ENCODE measurements at places on chromosomes 5 and 9.

GRCh38 chr5:135246923-135247795, 151.9 kb downstream of the MACROH2A1 start:
- no peak for DNase-seq

DNA sequence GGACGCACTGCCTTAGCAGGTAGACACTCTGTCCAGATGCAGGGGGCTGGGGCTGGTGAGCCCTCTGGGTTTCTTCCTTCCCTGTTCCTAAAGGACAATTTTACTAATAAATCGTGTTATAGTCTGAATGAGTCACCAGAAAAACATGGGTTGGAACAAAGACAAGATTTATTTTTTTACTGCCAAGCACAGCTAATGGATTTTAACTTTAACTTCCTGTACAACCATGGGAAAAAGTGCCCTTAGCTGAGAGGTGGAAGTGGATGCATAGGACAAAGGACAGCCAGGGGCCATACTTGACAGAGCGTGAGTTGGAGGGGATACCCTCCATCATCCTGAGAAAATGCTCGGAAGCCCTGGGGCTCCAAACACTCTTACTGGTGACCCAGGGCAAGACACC, 300.7 kb downstream of the MSX2 start:
- DNase-seq: no peak

DNA sequence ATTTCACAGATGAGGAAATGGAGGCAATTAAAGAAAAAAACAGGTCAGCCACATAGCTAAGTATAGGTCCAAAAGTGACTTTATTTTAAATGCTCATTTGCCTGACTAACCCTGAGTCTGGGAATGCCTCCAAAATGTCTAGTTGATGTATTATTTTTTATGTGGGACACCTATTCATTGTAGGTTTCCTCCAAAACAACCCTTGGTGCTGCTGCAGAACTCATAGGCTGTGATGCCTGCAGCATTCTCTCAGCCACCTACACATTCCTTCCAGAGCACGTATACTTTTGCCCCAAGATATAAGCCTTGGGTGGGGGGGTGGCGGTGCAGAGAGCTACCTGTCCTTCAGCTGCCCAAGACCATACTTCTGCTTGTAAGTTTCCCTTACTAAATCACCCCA, 77.4 kb downstream of the MSX2 start:
- DNase-seq: no peak

- DNase-seq: no peak
These were observed 396.2 kb downstream of the KCTD16 start for GRCh38 chr5:144566747-144567420.

- no peak for DNase-seq
These were observed 44.0 kb upstream of the MAP1B start for GRCh38 chr5:72063219-72063819.

- no peak for DNase-seq
These were observed 10.8 kb downstream of the NFIB start for GRCh38 chr9:14303100-14303499.

GRCh38 chr9:134959126-134959970, 41.6 kb upstream of the FCN1 start:
- DNase-seq: no peak

DNA sequence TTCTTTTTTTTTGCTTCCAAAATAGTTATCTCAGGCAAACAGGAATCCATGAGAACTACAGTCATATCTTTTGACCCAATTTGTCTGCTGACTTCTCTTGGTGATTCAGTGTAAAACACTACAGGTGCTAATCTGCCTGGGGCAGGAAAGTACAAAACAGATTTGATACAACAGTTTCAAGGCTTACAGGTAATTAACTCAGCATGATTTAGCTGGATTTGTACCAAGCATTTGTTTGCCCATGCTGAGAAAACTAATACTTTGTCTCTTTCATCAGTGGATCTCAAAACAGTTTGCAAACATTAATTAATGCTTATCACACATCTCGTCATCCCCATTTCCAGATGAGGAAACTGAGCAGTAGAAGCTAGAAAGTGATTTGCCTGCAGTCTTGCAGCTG, 312.5 kb upstream of the SEMA6A start:
- DNase-seq: no peak

GRCh38 chr5:129459777-129460671, at the start of gene ADAMTS19:
TSS of gene ADAMTS19 (plus strand) at chr5:129460298. CDS start at chr5:129460392, 94 bp downstream.
- no peak for DNase-seq

DNA sequence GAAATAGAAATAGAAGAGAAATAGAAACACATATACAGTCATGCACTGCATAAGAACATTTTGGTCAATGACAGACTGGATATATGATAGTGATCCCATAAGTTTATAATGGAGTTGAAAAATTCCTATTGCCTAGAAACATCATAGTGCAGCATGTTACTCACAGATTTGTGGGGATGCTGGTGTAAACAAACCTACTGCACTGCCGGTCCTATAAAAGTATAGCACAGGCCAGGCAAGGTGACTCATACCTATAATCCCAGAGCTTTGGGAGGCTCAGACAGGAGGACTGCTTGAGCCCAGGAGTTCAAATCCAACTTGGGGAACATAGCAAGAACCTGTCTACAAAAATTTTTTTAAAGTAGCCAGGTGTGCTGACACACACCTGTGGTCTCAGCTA, 240.6 kb upstream of the MAP3K1 start:
- DNase-seq: no peak

- no peak for DNase-seq
These were observed 1.4 kb upstream of the SPATA6L start for GRCh38 chr9:4667681-4668080.

GRCh38 chr9:115350548-115350947, 232.6 kb upstream of the TNC start:
- DNase-seq: no peak

- DNase-seq: no peak
These were observed 6.9 kb downstream of the YTHDC2 start for GRCh38 chr5:113520429-113520828.

DNA sequence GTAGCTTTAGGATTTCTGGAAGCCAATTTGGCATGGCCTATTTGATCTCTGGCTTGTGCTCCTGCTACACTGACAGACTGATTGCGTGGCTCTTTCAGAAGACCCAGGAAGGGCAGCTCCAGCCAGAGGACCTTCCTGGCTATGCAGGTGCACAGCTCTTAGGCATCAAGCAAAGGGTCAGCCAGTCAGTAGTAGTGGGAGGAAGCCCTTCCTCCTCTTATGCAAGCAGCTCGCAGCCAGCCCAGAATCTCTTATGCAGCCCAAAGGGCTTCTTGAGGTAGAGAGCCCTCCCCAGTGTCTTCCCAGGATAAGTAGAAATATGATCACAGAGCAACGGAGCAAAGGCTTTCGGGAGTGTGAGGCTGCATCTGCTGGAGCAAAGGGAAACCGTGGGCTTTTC, 43.2 kb downstream of the SLC36A1 start:
- DNase-seq: no peak

- DNase-seq: no peak
These were observed 99.2 kb downstream of the UHRF2 start for GRCh38 chr9:6512085-6512657.

- DNase-seq: no peak
These were observed 34.8 kb upstream of the MELK start for GRCh38 chr9:36537861-36538260.

DNA sequence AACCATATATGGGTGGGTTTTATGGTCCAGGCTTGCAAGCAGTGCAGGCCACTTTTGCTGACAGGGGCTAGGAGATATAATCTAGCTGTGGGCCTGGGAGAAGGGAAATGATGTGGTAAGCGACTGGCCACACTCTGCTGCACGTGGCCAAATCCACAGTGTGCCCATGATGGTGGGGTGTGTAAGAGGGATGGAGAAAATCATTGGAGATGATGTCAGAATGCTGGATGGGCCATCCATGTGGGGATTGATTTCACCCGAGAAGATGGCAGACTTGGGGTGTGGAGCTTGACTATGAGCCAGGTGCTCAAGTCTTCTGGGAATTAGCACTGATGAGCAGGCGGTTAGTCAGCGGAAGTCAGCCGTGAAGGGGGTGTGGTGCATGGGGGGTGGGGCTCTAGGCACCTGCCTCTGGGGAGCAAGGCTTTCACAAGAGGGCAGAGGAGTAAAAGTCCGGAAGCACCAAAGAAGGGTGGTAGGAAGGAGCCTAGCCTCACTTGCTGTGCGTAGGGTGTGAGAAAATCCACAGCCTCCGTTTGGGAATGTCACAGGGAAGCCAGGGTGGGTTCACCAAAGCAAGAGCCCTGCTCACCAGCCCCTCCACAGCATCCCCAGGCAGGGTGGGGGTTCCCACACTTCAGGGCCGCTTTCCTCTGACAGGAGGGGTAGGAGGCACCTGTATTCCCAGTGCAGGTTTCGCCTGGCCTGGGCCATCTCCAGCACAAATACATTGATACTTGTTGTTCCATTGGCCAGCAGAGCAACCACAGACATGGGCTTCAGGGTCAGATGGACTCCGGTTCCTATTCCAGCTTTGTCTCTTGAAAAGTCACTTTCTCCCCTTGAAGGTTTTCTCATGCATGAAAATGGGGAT, 44.5 kb upstream of the ANGPTL2 start:
- DNase-seq: no peak

GRCh38 chr9:70747261-70747718, 332.8 kb upstream of the KLF9 start:
- DNase-seq: no peak

DNA sequence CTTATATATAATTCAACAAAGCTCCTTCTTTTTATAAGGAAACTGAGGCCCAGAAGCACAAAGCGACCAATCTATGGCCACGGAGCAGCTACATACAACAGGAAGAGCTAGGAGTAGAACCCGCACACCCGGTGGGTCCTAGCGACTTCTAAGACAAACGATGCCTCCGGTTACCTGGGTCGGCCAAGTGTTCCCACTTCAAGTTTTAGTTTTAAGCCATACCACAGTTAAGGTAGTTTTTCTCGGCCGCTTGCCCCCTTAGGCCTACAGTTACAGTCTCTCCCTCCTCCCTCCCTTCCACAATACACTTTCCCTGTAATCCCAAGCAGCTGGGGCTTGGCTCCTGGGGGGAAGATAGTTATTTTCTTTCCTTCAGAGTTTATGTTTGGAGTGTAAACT, 533 bp downstream of the SREK1IP1 start:
- no peak for DNase-seq

GRCh38 chr5:181207214-181207959, 2.4 kb upstream of the TRIM7 start:
- peak; percentile 71 for DNase-seq

- DNase-seq: no peak
These were observed 41.5 kb downstream of the DMRT1 start for GRCh38 chr9:883011-883410.

GRCh38 chr5:59506285-59506877, 387.1 kb downstream of the PDE4D start:
- DNase-seq: no peak

DNA sequence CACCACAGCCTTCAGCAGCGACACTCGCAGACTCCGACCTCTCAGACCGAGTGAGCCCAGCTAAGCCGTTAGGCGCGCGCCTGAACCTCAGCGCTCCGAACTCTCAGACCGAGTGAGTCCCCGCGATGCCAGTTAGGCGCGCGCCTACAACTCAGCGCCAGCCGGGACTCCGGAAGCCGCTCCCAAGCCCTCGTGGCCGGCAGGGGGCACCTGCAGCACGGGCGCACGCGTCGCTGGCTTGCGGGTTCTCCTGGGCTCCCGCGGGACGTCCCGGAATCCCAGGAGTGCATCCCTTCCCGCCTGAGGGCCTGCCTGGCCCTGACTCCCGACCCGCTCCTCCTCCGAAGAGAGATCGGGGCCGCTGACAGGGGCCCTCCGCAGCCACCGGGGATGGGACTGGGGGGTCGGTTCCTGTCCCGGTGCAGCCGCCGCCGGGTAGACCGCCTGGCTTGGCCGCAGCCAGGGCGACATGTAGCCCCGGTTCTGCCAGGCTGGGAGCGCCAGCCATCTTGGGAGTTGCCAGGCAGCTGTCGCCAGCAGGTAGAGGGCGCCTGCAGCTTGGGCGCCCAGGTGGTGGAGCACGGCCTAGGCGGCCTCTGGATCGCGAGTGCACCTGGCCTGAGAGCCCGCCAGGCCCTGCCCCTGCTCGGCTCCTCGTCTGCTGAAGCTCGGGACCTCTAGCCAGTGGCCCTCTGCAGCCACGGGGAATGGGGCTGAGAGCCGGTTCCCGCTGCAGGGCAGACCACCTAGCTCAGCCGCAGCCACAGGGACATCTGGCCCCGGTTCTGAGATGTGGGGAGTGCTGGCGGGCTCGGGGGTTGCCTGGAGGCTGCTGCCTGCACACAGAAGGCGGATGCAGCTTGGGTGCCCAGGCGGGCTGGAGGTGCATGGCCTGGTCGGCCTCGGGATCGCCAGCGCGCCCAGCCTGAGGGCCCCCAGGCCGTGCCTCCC, at the start of gene ANKRD18A:
Gene ANKRD18A, minus strand, starts transcription at position 114 of the 951 bp plus-strand sequence. CDS start 311 bp downstream, outside the sequence.
- DNase-seq: peak; percentile 75

DNA sequence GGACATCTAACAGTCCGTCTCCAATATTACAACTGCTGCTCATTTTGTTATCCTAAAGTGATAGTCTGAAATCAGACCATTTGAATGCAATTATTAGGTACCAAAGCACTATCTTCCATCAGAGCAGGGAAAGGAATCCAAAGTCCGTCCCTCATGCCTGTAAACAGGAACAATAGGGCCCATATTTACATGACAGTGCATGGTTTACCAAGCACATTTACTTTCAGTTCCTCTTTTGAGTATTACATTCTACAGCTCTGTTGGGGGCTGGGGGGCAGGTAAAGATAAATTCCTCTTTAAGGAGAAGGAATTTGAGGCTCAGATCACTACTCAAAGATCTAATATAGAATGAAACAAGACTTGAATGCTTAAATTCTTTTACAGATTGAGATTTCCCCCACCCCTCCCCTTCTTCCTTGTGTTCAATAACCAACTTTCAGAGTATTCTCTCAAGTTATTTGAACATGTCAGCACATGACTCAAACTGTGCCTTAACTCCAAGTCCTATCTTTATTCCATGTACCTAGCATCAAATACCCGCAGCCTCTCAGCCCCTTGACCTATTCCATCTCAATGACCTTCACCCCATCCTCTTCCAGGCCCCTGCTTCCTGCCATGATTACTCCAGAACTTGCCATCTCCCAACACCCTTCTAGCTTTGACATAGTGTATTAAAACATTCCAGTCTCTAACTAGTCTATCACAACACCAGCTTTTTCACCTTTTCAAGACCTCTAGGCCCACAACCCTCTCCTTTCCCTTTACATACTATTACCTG, 71.0 kb downstream of the BRINP1 start:
- no peak for DNase-seq
